CD4-positive, alpha-beta T cell treated with Interferon alpha-2 for 1 hour (primary cell): ENCODE measurements at places on chromosomes 13 and 19.

GRCh38 chr13:57636816-57637215 lies 5.3 kb downstream of the PCDH17 start:
- DNase-seq, result no peak

- DNase-seq, result no peak
These were observed 43.9 kb downstream of the N4BP2L1 start for GRCh38 chr13:32383836-32384618.

DNA sequence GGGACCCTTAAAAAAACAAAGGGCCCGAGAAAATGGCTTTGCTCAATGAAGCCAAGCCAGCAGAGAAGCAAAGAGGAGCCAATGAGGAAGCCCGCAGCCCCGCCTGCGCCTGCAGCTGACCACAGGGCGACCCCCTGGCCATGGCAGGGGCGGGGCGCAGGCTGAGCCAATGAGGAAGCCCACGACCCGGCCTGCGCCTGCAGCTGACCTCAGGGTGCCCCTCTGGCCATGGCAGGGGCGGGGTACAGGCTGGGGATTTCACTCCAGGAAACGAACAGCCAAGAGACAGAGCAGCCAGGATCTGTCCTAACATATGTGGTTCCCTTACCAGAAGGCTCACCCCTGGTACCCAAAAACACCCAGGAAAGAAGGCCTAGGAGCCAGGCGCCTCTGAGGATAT lies 101.4 kb downstream of the STK24 start:
- DNase-seq, result no peak

DNA sequence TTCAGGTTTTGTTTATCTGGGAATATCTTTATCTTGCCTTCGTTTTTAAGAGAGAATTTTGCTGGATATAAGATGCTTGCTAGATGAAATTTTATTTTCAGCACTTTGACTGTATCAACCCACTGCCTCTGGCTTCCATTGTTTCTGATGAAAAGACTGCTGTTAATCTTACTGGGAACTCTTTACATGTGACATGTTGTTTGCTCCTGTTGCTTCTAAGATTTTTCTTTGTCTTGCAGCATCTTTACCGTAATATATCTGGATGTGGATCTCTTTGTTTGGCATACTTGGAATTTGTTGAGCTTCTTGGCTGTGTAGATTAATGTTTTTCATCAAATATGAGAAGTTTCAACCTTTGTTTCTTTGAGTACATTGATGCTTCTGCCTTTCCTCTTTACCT lies 18.0 kb upstream of the CEBPG start:
- no peak for DNase-seq

DNA sequence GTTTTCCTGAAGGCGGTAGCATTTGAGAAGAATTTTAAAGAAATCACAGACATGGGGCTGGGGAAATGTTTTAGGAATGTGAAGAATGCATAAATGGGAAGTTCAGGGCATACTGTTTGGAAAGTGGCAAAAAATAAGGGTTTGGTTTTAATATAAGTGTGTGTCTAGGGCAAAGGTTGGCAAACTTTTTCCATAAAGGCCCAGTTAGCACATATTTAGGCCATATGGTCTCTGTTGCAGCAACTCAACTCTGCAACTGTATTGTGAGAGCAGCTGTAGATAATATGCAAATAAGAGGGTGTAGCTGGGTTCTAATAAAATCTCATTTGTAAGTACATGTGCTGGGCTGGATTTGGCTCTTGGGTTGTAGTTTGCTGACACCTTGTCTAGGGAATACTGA lies 521.9 kb downstream of the DIAPH3 start:
- no peak for DNase-seq

GRCh38 chr13:39766464-39767158 lies 111.1 kb downstream of the COG6 start:
- DNase-seq, result no peak

GRCh38 chr13:50711131-50711815 lies 132.2 kb downstream of the DLEU7 start:
- DNase-seq, result no peak
